ENCODE measurements at places on chromosomes 1 and 21. TPM values are rescaled to one million over a fixed set of nuclear protein-coding genes. Genes with fewer than 3 reads are reported as not detected.

SYT6 gene
- not detected for polyA plus RNA-seq

GJA9 gene
- polyA plus RNA-seq, result not detected

TACSTD2 gene
- polyA plus RNA-seq, result 0.06 TPM

APOBEC4 gene
- polyA plus RNA-seq, result not detected

CYB561D1 gene
- 16.1 TPM for polyA plus RNA-seq

DNA sequence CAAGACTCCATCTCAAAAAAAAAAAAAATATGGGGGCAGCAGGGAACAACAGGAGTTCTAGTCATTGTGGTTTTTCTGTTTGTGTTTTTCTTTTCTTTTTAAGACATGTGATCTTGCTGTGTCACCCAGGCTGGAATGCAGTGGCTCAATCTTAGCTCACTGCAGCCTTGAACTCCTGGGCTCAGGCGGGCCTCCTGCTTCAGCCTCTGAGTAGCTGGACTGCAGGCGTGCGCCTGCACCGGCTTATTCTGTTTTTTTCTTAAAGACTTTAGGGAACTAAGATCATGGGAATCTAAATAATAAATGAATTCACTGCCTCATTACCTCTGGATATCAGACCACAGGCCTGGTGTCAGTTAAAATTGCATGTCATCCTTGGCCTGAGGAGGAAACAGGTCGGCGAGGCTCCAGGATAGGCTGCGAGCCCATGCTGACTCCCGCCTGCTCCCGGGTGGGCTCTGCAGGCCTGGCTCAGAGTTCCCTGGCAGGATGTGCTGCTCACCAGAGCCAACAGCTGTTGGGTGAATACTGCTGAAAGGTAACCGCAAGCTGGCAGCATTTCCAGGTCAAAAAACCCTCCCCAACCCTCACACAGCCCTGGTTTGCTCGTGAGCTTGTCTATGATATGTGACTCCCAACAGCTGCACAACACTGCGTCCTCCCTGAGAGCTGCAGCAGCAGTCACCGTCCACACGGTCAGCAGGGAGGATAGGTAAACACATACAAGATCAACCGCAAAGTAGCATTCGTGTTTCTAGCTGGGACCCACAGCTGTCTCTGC lies 58.1 kb downstream of the SCCPDH start:
- peaks cover 5% of the 10 kb centered on the region for H3K4me1 ChIP-seq
- H3K27ac ChIP-seq, result no peak overlapping the region

- peaks cover 6% of the 10 kb centered on the region for H3K4me1 ChIP-seq
- H3K27me3 ChIP-seq, result no peaks in the 10 kb centered on the region
Observed at GRCh38 chr1:200367841-200368534, 41.8 kb downstream of the ZNF281 start.

DNA sequence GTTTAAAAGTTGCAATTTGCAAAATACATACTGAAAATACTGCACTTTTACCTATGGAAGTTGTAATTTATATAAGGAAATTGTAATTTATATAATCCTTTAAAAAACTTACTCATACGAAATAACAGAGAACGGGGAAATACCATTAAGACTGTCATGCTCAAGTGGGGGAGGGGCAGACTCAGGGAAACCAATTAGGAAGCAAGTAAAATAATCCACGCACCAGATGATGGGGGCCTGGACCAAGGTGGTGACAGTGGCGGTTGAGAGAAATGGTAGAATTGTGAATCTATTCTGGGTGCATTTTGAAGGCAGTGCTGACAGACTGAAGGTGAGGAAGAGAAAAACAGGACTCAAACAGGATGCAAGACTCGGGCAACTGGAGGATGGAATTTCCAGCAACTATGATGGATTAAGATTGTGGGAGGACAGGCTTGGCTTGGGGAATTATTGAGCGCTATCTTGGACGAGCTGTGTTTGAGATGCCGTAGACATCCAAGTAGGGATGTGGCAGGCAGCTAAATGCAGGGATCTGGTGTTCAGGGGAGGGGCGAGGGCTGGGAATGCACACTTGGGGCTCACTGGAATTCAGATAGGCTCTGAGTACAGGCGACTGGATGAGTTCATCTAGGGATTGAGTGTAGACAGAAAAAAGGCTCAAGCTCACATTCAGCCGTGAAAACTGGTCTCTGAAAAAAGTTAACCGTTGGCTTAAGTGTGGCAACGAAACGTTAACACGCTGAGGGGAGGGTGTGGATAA lies 977 bp downstream of the LCA5L start:
- no peak overlapping the region for H3K27ac ChIP-seq
- no peaks in the 10 kb centered on the region for H3K36me3 ChIP-seq
- H3K27me3 ChIP-seq, result no peaks in the 10 kb centered on the region
- no peak for DNase-seq
- H3K4me3 ChIP-seq, result peak overlapping the region; percentile 84

DNA sequence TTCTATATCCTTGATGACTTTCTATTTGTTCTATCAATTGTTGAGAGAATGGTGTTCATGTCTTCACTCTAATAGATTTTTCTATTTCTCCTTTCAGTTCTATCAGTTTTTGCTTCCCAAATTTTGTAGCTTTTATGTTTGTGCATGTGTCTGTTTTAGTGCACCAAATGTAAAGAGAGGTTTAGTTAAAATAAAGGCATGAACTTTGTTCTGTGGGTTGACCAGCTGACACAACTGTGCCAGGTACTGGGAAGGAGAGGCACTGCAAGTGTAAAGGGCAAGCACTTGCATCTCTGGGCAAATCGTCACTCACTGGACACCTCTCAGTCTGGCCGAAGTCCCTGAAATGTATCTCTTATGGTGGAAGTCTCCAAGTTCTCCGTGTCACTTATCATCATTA lies 38.6 kb upstream of the ABCD3 start:
- H3K36me3 ChIP-seq, result no peaks in the 10 kb centered on the region
- no peak overlapping the region for H3K27ac ChIP-seq
- no peak overlapping the region for H3K4me3 ChIP-seq

DNA sequence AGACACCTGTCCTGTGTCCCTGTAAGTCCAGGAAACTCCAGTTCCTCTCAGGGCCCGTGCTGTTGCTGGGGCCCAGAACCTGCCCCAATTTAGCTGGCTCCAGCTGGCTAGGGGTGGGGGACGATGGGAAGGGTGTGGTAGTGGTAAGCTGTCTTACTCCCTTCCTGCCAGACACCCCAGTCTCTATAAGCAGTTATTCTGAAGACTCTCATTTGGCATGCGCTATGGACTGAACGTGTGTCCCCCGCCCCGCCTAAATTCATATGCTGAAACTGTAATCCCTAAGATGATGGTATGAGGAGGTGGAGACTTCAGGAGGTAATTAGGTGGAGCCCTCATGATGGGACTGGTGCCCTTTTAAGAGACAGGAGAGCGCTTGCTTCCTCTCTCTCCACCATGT lies 82.0 kb downstream of the MAP3K7CL start:
- no peak overlapping the region for H3K4me3 ChIP-seq
- DNase-seq, result no peak
- no peak overlapping the region for H3K27ac ChIP-seq

GRCh38 chr21:30248844-30249243 lies 32.9 kb upstream of the CLDN8 start:
- DNase-seq, result no peak
- H3K27me3 ChIP-seq, result no peaks in the 10 kb centered on the region
- no peak overlapping the region for H3K4me3 ChIP-seq
- H3K4me1 ChIP-seq, result no peaks in the 10 kb centered on the region

GRCh38 chr1:165355977-165356811 lies at the start of gene LMX1A:
Gene LMX1A (minus strand): TSS chr1:165356715. CDS start chr1:165355559, 1,156 bp downstream.
- no peak within 1 kb of the TSS for H3K4me3 ChIP-seq
- no peaks in the 10 kb centered on the region for H3K36me3 ChIP-seq
- no peak within 1 kb of the TSS for H3K27ac ChIP-seq
- H3K4me1 ChIP-seq, result no peaks in the 10 kb centered on the region

DNA sequence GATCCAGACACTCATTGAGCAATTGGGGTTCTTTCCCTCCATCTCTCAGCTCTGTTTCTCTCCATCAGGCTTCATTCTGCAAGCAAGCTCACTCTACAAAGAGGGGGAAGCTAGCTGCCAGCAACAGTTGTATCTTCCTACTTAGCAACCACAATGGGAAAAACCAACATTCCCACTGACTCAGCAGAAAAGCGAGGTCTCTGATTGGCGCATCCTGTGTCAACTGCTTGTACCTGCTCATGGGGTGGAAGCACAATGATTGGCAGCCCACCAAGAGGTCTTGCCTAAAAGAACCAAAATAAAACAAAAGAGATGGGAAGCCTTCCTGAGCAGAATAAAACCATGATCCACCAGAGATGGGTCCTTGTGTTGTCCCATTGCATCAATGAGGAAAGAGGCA lies 4.0 kb upstream of the CDA start:
- no peak overlapping the region for H3K4me3 ChIP-seq
- H3K36me3 ChIP-seq, result no peaks in the 10 kb centered on the region
- H3K4me1 ChIP-seq, result no peaks in the 10 kb centered on the region
- H3K27me3 ChIP-seq, result peaks cover 23% of the 10 kb centered on the region

GRCh38 chr1:27152004-27152828 lies 2.7 kb downstream of the SLC9A1 start:
- H3K4me3 ChIP-seq, result no peak overlapping the region
- no peak overlapping the region for H3K27ac ChIP-seq
- H3K4me1 ChIP-seq, result peaks cover 58% of the 10 kb centered on the region
- no peaks in the 10 kb centered on the region for H3K27me3 ChIP-seq
- no peaks in the 10 kb centered on the region for H3K36me3 ChIP-seq

GRCh38 chr1:157369808-157370521 lies 182.3 kb downstream of the FCRL5 start:
- peak; percentile 72 for DNase-seq
- no peak overlapping the region for H3K4me3 ChIP-seq
- no peaks in the 10 kb centered on the region for H3K36me3 ChIP-seq
- no peaks in the 10 kb centered on the region for H3K4me1 ChIP-seq
